Testis (tissue), 5 donors: ENCODE measurements at places on chromosomes 2 and 18. TPM values are rescaled to one million over a fixed set of nuclear protein-coding genes. Genes with fewer than 3 reads are reported as not detected.

The SLC30A3 gene
- polyA plus RNA-seq, result 111 TPM

The SERPINB13 gene
- polyA plus RNA-seq, result not detected

The AFF3 gene
- polyA plus RNA-seq, result 18.0 TPM

The FABP1 gene
- polyA plus RNA-seq, result 0.99 TPM

The PSMA8 gene
- 36.1 TPM for polyA plus RNA-seq

The PID1 gene
- polyA plus RNA-seq, result 14.8 TPM

- no peak for DNase-seq
Observed at GRCh38 chr2:12504443-12504842, 212.3 kb upstream of the TRIB2 start.

DNA sequence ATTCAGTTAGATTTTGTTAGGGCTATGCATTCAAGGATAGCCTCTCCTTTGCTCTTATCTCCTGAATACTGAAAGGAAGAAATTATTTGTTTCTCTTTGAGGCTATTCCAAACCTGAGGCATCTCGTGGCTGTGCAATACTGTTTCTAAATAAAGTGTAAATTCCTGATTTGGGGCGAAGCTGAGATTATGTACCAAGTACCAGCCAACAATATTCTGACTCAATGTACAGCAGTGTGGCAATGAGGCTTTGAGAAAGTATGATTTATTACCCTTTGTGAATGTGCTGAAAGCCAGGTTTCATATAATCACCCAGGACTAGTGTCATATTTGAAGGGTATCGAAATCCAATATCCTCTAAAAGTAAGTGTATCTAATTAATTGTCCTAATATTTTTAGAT is 113.5 kb downstream of the MEIS1 start:
- DNase-seq, result no peak

DNA sequence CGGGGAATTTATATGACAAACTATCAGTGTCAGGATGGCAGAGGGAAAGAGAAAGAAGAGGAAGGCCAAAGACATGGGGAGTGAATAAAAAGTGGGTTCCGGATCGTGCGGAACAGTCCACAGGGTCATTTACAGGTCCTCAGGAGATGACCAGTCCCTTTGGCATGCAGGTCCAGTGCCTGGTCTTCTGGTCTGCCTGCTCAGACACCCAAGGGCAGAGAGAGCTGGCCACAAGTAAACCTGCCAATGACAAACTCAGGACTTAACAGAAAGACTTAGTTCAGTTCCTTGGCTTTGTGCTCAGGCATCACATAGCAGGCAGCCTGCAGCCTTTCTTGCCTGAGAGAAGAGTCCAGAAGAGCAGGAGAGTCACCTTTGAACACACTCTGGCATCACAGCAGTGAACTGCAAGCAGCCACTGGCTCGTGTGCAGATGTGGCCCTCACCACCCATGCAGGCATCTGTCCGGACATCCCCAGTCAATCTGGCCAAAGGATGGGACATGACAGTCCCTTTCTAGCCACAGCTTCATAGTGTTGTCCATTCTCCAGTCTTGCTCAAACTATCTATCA is 14.0 kb downstream of the TMEM127 start:
- peak; percentile 89 for DNase-seq

DNA sequence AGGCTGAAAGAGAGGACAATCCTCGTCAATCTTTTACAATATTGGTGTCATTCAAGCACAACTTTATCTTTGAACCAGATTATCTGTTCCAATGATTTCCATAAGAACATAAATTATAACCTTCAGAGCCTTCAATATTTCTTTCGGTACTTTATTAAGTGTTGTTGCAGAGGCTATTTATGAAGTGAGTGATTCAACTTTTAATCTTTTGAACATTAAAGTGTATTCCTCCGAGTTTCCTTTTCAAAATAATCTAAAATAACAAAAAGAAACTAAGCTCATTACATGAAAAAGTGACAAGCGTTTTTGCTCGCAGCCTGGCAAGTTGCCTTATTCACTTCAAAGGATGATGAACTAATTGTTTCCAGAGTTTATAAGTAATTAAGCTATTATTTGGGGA is 149.0 kb downstream of the MEIS1 start:
- DNase-seq, result no peak

DNA sequence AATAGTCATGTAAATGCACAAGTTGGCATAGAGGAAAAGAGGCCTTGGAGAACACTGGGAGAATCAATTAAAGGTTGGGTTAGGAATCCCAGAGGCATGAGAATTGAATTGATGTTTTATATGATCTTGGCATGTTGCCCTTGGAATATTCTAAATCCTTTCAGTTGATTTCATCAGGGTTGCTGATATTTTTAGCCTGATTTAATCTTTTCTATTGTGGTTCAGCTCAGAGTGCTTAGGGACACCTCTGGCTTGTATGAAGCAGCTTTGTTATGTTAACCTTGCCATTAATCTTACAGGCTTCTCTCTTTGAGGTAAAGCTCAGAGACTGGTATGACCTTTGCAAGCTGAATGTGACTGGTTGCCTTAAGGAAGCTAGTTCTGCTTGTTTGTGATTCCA is 64.4 kb upstream of the LYPD6B start:
- DNase-seq, result no peak

DNA sequence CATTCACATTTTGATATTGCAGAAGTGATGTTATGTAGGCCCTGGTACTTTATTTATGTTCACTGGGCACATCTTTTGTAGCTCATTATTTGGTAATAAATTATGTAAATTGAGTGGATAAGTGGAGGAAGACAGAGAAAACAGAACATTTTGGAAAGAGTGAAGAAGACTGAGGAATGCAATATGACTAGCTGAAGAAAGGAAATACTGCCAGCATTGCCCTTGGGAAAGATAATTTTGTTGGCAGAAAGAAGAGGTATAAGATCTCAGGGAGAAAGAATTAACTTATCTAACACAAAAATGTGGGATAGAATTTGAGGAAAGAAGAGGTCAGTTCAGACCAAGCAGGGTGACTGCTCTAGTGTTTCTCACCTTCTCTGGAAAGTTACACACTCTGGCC is 118.8 kb downstream of the TTC27 start:
- no peak for DNase-seq

DNA sequence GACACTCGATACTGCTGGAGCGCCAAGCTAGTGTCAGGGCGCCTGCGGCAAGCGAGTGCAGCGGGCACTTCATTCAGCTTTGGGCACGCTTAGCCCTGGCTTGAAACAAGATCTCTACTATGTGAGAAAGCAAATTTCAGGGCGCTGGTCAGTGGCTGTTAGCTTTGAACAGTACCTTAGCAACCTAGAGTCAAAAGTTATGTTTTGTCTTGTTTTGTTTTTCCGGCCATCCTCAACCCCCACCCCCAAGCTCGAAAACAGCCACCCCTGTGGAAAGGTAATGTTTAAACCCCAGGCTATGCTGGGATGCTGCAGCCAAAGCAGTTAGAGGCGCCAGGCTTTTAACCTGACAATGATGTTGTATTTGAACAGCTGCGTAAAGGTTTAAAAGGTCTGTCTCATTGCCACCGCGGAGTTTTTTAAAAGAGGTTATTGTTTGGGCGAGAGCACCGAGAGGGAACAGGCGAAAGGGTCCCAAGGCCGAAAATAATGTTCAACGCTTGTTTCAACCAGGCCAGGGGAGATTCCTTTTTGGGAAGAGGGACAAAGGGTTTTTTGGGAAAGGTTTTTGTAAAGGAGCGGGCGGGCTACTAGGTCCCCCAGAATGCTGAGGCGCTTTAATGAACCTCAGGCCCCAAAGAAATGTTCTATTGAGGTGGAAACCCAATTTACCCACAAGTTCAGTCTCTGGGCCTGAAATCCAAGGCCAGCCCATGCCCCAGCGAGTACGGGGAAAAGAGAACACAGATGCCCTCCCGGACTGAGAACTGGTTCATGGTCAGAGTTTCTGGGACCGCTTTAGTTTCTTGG is 2.3 kb upstream of the HOXD10 start:
- DNase-seq, result no peak

GRCh38 chr18:54558609-54559585 is 32.1 kb upstream of the DYNAP start:
- DNase-seq, result no peak

DNA sequence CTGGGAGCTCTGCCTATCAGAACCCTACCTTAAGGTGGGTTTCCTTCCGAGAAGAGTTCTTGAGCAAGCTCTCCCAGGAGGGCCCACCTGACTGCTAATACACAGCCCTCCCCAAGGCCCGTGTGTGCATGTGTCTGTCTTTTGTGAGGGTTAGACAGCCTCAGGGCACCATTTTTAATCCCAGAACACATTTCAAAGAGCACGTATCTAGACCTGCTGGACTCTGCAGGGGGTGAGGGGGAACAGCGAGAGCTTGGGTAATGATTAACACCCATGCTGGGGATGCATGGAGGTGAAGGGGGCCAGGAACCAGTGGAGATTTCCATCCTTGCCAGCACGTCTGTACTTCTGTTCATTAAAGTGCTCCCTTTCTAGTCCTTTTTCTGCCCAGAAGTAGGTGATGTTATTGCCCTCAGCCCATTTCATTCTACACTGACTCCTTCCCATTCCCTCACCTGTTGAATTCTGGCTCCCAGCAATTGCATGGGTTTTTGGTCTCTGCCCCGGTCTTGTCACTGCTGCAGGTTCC is 6.5 kb downstream of the TMEM37 start:
- DNase-seq, result no peak
